ENCODE measurements at places on chromosomes 5 and 9. TPM values are rescaled to one million over a fixed set of nuclear protein-coding genes. Genes with fewer than 3 reads are reported as not detected.

DNA sequence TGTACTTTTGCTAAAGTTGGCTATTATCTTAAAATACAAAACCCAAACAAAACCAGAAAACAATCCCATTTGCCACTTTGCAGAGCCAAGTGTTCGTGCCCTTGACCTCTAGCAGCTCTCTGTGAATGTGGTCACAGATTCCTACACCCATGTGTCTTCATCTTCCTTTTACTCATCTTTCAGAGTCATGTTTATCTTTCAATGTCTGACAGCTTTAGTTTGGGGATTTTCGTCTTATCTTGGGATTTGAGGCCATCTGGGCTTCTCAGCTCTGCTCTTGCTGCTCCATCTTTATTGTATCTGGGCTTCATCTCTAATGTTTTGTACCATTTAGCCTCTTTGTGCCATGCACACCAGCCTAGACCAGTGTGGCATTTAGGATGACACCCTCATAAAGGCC, 81.0 kb downstream of the DAPK1 start:
- no peaks in the 10 kb centered on the region for H3K27me3 ChIP-seq
- H3K36me3 ChIP-seq, result no peaks in the 10 kb centered on the region
- no peak overlapping the region for H3K27ac ChIP-seq
- no peaks in the 10 kb centered on the region for H3K4me1 ChIP-seq
- H3K4me3 ChIP-seq, result no peak overlapping the region

Gene SLC6A7
- total RNA-seq, result not detected

- no peak for DNase-seq
- no peaks in the 10 kb centered on the region for H3K27me3 ChIP-seq
- H3K4me3 ChIP-seq, result no peak overlapping the region
- H3K4me1 ChIP-seq, result no peaks in the 10 kb centered on the region
- no peak overlapping the region for H3K27ac ChIP-seq
These were observed 30.0 kb downstream of the DNAJC21 start for GRCh38 chr5:34959323-34959722.

Gene ADAMTS16
- total RNA-seq, result not detected

Gene CATSPER3
- not detected for total RNA-seq

DNA sequence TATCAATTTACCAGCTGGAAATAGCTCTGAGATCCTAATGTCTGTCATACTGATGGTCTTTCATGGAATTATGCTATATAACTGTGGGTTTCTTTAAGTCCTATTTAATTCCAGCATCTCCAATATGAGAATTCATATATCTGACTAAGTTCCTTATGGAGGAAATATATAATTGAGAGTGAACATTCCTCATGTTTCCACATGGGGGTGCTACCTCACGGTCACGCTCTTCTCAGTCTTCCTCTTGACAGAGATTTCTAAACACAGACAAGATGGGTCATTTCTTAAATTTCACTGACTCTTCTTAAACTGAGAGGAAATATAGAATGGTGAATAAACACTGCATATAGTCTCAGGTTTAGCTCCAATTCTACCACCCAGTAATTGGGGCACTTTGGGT, 212.1 kb downstream of the SLF1 start:
- no peak overlapping the region for H3K4me3 ChIP-seq
- no peaks in the 10 kb centered on the region for H3K4me1 ChIP-seq
- H3K27me3 ChIP-seq, result no peaks in the 10 kb centered on the region
- no peaks in the 10 kb centered on the region for H3K36me3 ChIP-seq
- peak; percentile 61 for DNase-seq
- H3K27ac ChIP-seq, result no peak overlapping the region

Gene LHX2
- not detected for total RNA-seq

- H3K4me1 ChIP-seq, result no peaks in the 10 kb centered on the region
- no peaks in the 10 kb centered on the region for H3K36me3 ChIP-seq
These were observed 130.0 kb downstream of the PIP5K1B start for GRCh38 chr9:68834931-68835520.

GRCh38 chr5:64688965-64689364, 1.3 kb upstream of the SHISAL2B start:
- DNase-seq, result no peak
- no peaks in the 10 kb centered on the region for H3K27me3 ChIP-seq
- no peak overlapping the region for H3K27ac ChIP-seq
- H3K4me3 ChIP-seq, result no peak overlapping the region

- no peaks in the 10 kb centered on the region for H3K36me3 ChIP-seq
- no peak overlapping the region for H3K4me3 ChIP-seq
- H3K27ac ChIP-seq, result no peak overlapping the region
- H3K4me1 ChIP-seq, result no peaks in the 10 kb centered on the region
- H3K27me3 ChIP-seq, result no peaks in the 10 kb centered on the region
These were observed 242.8 kb downstream of the RASEF start for GRCh38 chr9:82820186-82820585.

- H3K27me3 ChIP-seq, result no peaks in the 10 kb centered on the region
- no peak for DNase-seq
- H3K4me3 ChIP-seq, result no peak overlapping the region
- H3K27ac ChIP-seq, result no peak overlapping the region
- no peaks in the 10 kb centered on the region for H3K36me3 ChIP-seq
These were observed 560.5 kb upstream of the MEF2C start for GRCh38 chr5:89443508-89443907.

All from Karpas-422 (cell line).